Stimulated activated CD8-positive, alpha-beta memory T cell treated with anti-CD3 and anti-CD28 coated beads, Interleukin-15, amount 100 ng/mL, for 48 hours (primary cell): ENCODE measurements at places on chromosomes 4 and X.
A peak's percentile ranks its signal among the peaks of the same experiment; 100 is the strongest.

DNA sequence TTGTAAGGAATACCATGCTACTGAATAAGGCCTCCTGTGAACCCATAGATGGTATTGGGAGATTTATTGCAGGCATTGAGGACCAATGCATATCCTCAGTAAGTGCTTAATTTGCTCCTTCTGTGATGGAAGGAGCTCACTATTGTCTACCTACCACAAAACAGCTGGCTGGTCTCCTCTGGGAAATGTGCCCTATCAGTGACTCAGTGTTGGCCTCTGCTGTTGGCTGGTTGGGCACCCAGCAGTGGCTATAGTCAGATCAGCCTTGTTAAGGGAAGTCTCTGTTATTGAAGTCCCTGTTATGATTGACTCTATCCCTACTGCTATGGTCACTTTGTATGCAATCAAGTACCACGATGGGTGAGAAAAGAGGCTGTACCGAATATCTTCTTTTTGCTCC is 27.5 kb upstream of the OTUD4 start:
- DNase-seq, result no peak

GRCh38 chrX:29851857-29852605 is 363.3 kb upstream of the MAGEB2 start:
- DNase-seq, result no peak

- DNase-seq, result no peak
Measured at GRCh38 chr4:105113800-105114199, 32.9 kb upstream of the TET2 start.

DNA sequence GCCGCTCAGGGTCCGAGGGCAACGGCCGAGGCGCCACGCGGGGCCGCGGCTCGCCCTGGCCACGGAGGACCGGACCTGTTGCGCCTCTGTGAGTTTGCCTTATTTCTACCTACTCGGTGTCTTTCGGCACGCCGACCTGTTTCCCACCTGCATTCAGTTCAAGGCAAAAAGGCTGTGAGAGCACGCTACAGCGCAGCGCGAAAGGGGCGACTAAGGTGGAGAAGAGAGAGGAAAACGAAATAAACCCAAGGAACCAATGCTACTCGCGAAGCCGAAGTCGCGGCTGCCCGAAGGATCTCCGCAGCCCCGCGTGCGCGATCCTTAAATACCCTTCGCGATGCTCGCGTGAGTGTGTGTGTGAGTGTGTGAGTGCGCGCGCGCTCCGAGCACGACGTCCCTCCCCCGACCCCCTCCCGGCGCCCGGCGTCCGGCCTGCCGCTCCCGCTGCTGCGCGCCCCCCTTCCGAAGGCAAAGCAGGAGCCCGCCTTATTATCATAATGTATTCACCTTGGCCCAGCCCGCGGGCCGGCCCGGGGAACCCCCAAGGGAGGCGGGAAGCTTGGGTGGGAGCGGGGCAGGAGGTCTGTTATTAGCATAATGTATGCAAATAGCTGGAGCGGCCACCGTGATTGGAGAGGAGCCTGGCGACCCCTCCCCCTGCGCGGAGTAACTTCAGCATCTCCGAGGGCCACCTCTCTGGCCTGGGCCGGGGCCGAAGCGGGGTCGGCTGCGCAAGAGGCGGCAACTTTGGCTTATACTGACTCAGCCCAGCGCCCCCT is at the start of gene COL25A1:
Gene COL25A1 (minus strand): TSS at position 298 of the 779 bp plus-strand sequence.
- DNase-seq, result peak; percentile 7

- DNase-seq, result no peak
Measured at GRCh38 chr4:156858071-156858470, 113.5 kb downstream of the PDGFC start.

- DNase-seq, result no peak
Measured at GRCh38 chr4:99540277-99540939, 23.4 kb downstream of the TRMT10A start.

DNA sequence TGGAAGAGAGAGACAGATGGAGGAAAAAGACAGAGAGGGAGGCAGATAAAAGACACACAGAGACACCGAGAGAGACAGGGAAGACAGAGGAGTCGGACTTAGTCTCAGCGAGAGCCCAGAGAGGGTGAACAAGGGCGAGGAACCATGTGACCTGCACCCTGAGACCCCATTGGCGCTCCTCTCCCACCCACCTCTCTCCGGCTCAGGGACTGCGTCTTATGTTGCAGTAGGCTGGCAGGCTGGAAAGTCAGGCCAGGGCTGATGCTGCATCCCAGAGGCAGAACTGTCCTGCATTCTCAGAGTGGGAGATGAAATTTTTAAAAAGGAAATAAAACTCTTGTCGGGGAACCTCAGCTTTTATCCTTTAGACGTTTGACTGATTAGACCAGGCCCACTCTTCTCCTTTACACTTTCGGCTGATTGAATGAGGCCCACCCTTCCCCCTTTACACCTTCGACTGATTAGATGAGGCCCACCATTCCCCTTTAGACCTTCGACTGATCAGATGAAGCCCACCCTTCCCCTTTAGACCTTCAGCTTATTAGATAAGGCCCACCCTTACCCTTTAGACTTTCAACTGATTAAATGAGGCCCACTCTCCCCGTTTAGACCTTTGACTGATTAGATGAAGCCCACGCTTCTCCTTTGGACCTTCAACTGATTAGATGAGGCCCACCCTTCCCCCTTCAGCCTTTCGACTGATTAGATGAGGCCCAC is 29.5 kb upstream of the IL3RA start:
- no peak for DNase-seq

GRCh38 chr4:163595580-163595979 is 101.1 kb downstream of the TMA16 start:
- no peak for DNase-seq

- no peak for DNase-seq
Measured at GRCh38 chrX:107571296-107571998, 56.9 kb upstream of the PRPS1 start.

DNA sequence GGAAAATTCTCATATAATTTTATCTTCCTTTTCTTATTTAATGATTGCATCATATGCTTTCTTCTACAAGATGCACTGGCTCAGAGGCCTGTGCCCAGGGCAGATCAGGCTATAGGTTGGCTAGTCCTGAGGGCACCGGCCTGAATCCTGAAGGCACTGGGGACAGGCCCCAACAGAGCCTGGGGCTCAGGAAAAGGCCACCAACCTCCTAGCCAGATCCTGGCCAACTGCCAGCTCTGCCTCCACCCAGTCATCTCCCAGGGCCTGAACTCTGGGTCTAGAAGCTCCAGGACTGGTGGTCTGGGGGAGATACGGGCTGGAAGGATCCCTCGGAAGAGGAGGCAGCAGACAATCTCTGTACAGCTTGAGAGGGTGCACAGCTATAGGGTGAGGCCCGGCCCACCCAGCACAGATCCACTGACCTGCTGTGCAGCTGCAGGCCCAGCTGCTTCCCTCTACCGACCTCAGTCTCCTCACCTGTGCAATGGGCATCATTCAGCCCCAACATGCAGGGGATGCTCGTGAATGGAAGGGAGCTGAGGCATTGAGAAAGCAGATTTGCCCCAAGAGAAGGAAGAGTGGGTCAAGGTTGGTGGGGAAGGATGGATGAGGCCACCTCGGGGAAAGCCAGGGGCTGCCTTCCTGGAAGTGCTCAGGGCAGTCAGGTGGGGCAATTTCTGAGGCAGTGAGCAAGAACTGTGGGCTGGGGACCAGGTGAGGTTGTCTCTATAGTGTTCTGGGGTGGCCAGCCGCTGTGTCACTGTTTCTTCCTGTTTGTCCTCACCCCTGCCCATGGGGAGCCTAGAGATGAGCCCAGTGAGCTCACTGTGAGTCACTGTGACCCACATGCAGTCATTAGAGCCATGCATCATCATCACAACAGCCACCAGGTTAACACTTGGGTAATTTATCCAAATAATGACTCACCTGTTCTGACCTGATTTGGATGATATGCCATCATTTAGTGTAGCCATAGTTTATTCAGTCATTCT is 22.4 kb upstream of the XAGE2 start:
- DNase-seq, result peak; percentile 15

DNA sequence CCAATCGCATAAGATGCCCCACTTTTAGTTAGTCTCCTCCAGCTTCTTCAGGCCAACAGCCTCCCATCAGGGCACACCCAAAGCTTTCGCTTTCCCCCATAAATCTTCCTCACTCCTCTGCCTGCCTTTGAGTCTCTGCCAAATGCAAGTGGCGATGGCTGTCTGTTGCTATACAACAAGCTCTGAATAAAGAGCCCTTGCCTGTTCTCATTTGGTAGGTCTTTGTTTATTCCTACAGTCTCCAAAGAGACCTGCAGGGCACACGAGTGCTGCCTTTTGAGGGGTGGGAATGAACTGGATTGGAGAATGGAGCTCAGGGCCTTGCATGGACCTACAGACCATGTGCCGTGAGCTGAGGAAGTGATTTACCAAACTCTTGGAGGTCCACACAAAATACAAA is 52.2 kb upstream of the SOD3 start:
- no peak for DNase-seq

DNA sequence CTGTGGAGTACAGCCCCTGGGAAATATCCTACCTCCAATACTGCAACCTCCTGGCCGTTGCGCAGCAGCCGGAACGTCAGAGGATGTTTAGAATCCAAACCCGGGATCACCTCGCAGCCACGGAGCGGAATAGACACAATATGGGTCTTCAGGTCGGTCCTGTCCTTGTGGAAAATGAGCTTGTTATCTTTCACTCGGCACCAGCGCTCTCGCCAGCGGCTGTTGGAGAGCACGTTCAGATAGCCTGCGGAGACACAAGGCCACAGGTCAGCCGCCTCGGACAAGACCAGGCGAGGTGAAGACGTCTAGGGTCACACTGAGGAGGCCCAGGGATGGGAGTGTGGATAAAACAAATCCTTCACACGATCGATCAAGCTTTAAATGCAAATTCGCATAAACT is 139.3 kb downstream of the AFAP1 start:
- no peak for DNase-seq

DNA sequence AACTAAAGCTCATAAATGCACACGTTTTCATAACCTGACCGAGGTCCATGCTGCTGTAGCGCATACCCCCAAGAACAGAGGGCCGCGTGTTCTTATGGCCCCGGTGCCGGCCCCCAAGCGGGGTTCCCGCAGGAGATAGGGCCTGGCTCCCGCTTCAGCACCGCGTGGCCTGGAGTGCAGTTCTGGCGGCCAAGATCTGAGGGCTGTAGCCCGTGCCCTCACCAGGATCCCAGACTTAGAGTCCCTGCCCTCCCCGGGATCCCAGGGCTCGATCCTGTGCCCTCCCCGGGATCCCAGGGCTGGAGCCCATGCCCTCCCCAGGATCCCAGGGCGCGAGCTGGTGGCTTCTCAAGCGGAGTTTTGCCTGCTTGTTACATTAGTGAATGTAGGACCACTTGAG is 1.0 kb upstream of the GRPEL1 start:
- DNase-seq, result no peak

DNA sequence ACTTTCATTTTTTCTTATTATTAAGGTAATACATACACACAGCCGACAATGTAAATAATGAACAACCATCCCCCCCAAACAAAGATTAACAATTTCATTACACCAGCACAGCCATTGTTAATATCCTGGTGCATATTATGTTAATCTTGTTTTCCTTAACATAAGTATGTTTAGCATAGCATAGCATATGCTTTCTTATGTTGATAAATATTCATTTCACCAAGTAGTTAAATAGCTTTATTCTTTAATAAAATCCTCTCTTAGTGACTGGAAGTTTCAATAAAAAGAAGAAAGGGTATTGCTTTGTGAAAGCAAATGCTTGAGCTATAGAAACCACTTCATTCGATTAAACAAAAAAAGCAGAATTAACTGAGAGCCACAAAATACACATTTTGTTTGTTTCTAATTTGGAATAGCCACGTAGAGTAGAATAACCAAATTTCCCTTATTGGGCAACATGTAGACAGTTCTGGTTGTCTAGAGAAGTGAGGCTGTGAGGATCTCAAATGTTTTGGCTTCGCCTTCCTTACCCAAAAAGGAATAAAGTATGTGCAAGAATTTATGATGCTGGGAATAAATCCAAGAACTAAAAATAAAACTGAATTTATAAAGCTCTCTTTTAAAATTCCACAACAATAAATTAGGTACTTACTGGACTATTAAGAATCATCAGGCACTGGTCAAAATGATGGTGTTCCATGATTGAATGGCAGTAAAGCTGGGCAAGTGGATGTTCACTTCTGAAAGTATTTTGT is 118.0 kb downstream of the PDE5A start:
- no peak for DNase-seq

DNA sequence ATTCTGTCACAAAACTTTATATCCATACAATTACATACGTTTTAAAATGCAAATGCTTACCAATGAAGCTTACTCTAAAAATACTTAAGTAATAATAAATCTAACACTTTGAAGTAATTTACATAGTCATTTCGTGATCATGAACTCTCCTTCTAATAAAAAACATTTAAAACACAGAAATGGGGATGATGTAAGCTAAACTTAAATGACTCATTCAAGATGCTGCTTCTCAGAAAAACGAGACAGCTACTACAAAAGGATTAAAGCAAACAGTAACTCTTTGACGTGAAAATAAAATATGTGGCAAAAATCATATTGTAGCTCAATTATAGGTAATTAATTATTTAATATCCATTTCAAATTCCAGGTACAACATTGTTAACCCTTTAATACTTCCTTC is 148.7 kb downstream of the FGF16 start:
- no peak for DNase-seq

- no peak for DNase-seq
Measured at GRCh38 chr4:113708250-113708649, 53.3 kb downstream of the CAMK2D start.

GRCh38 chr4:40192114-40193015 is 4.5 kb upstream of the RHOH start:
- no peak for DNase-seq

GRCh38 chr4:171785388-171785787 is 27.8 kb upstream of the GALNTL6 start:
- no peak for DNase-seq

DNA sequence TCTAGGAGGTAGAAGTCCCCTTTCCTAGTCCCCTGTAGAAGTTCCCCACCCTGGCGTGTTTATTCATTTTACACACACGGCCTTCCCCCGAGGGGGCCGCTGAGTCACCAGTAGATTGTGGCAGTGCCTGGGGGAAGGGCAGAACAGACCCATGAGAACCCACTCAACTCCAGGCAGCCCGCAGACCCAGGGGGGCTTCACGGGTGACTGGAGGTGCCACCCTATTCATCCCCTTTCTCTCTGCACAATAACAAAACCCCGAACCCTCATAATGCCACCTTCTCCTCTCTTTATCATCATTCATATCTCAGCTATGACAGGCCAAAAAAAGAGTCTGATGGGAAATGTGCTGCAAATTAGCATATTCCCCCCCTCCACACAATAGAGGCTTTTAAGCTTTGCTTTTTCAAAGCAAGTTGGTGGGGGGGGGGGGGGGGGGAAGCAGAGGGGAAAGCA is 20.4 kb upstream of the GPM6B start:
- no peak for DNase-seq

GRCh38 chr4:76666944-76667532 is 230.9 kb downstream of the SOWAHB start:
- no peak for DNase-seq

- no peak for DNase-seq
Measured at GRCh38 chr4:179728305-179728704, 2286.1 kb upstream of the AGA start.

DNA sequence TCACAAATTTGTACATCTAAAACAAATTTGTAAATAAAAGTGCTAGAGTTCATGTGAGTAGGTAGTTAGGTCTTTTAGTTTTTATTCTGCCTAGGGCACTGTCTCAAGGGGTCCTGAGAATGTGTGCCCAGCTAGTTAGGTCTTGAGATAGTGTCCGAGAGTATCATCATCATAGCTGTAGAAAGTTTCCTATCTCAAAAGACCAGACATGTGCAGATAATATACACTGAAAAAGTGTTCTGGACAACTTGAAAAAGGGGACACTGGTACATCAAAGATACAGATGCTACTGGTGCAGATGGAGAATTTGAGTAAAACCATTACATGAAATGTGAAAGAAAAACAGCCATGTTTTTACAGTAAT is 1.8 kb upstream of the ZCCHC4 start:
- no peak for DNase-seq
